ENCODE measurements at places on chromosomes 2 and 18. TPM values are rescaled to one million over a fixed set of nuclear protein-coding genes. Genes with fewer than 3 reads are reported as not detected.

SANBR gene
- total RNA-seq: 3.1 TPM

AQP4 gene
- not detected for total RNA-seq

TUBA4B gene
- total RNA-seq: not detected

TXNDC2 gene
- not detected for total RNA-seq

CASP10 gene
- total RNA-seq: 12.7 TPM

CLK1 gene
- 99.3 TPM for total RNA-seq

OTX1 gene
- not detected for total RNA-seq

GBX2 gene
- not detected for total RNA-seq

IL1F10 gene
- total RNA-seq: not detected

OTOS gene
- total RNA-seq: not detected

SIX3 gene
- not detected for total RNA-seq

DES gene
- total RNA-seq: not detected

MEP1B gene
- total RNA-seq: not detected

ANKAR gene
- 3.4 TPM for total RNA-seq

GPBAR1 gene
- 0.68 TPM for total RNA-seq

REEP1 gene
- 0.19 TPM for total RNA-seq

CRYBA2 gene
- total RNA-seq: not detected

TTN gene
- total RNA-seq: 2.8 TPM

SKOR2 gene
- not detected for total RNA-seq

GYPC gene
- 120 TPM for total RNA-seq

NR4A2 gene
- 13.2 TPM for total RNA-seq

TMEM247 gene
- not detected for total RNA-seq

Measured in activated CD4-positive, alpha-beta T cell treated with anti-CD3 and anti-CD28 coated beads, Interleukin-2, amount 10 ng/mL, durations not matched to agents 24 days and 14 days (primary cell).